Lower lobe of right lung (tissue), 2 donors: ENCODE measurements at places on chromosomes 1 and 21.

GRCh38 chr1:18736958-18737357 is 106.3 kb downstream of the PAX7 start:
- no peak for DNase-seq

GRCh38 chr1:165467706-165468105 is 22.8 kb upstream of the RXRG start:
- DNase-seq, result no peak

DNA sequence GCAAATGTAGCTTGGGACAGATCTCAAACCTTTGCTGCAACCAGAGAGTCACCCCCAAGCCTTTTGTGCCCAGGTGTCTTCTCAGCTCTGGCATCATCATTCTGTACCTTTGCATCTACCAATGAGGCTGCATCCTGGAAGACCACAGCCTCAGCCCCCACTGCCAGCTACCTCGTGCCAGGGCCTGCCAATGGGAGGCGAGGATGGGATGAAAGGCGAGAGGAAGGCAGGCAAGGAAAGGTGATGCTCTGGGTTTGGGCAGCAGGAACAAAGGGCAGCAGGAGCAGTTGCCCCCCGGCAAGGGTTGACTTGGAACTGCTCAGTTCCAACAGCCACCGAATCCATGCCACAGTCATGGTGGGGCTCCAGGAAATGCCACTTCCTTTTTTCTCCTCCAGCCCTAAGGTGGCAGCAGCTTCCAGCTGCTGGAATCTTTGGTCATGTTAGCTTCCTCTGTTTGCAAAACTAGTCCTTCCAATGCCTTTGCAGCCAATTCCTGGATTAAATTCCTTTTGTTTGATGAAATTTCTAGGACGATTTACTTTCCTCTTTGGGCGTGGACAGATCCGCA is 651.6 kb downstream of the NPHP4 start:
- no peak for DNase-seq

- DNase-seq, result no peak
These were observed 168.4 kb downstream of the KCNK2 start for GRCh38 chr1:215250913-215251312.

- no peak for DNase-seq
These were observed 50.8 kb downstream of the TGFB2 start for GRCh38 chr1:218395916-218396315.

DNA sequence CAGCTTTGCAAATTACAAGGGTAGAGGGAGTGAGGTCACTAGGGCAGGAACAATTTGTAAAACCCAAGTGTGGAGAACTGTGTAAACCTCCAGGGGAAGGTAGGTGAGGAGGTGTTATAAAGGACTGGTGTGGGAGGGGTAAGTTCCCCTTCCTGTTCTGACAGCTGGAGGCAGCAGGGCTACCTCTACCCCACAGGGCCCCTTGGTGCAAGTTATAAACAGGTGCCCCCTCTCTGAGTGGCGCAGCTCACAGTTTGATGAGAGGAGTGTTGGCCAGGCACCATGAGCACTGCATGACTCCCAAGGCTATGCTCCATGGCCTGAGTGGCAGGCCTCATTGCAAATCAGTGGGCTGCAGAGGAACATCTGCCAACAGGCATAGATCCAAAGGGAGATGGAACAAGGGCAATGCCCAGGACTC is 41.0 kb downstream of the MFSD2A start:
- DNase-seq, result no peak

DNA sequence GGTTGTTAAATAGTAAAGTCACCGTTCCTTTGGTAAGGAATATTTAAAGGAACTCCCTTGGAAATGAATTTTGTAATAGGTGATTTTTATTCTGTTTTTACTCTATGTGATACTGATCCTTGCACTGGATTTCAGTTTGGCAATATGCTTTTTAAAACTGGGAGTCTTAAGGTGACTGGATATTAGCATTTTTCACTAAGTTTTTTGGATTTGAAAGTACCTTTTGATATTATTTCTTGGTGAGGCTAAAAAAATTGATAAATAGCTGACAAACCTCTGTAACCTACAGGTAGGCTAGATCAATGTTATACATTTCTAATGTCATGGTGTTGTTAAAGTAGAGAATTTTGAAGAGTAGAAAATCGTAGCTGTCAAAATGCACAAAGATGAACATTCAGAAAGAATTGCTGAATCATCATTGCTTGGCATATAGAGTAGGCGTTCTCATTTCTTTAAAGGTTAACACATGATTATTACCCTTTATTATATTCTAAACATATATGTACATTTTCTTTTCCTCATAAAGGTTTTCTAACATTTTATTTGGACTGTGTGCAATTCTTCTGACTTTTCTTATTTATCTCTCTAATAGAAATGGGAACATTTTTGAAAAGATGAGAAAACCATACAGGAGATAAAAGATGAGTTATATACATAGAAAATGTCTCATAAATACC is 1.5 kb upstream of the DNAJB4 start:
- no peak for DNase-seq

GRCh38 chr21:34722684-34723300 is 54.0 kb downstream of the CLIC6 start:
- DNase-seq, result no peak
